ENCODE measurements at places on chromosomes 3 and 15.

DNA sequence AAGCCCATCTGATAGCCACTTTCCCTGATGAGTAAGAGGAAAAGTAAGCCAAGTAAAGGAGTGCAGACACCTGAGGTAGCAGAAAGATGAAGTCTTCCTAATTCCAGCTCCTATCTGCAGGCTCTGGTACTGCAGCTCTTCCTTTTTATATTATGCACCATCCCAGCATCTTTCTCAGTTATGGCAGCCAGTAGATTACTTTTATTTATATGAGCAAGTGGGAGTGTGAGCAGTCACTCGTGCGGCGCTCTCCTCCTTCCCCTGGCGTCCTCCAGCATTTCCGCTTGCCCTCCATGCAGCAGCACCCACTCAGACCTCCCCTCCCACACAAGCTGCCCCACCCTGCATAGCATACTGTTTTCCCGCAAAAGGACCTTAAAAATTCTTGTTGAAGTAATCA is 465.9 kb upstream of the DPPA4 start:
- no peak for DNase-seq

DNA sequence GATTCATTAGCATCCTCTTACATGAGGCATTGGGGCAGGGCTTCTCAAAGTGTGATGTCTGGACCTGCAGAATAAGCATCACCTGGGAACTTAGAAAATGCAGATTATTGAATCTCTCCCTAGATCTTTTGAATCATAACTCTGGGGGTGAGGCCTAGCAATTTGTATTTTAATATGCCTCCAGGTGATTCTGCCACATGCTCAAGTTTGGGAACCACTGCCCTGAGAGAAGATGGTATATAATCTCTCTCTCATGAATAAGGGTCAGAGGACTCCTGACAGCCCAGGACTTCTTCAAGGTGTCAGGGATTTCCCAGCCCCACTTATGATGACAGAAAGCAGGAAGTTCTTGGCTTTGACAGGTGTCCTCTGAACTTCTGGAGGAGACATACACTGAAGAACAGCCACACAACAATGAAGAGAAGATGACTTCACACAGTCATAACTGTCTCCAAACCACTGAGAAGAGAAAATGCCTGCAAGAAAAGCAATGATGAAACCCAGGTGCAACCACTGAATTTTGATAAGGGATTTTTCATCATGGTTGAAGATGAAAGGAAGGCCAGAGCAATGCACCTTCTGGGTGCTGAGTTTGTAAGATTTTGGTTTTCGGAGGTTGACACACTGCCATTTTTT is 211.9 kb upstream of the MRPL3 start:
- no peak for DNase-seq

GRCh38 chr3:161096771-161097367 is 8.3 kb downstream of the B3GALNT1 start:
- DNase-seq, result no peak

- no peak for DNase-seq
Measured at GRCh38 chr3:98584547-98584946, 8.9 kb downstream of the CPOX start.

DNA sequence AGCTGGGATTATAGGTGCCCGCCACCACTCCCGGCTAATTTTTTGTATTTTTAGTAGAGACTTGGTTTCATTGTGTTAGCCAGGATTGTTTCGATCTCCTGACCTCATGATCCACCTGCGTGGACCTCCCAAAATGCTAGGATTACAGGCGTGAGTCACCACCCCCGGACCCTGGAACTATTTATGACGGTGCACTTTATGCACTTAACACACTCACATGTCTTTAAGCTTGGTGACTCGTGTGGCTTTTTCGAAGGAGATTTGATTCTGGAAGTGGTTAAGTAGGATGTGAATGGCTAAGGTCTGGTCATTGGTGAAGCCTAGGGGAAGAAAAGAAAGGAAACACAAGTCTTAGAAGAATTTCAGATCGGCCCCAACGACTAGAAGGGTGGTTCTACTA is 20.3 kb downstream of the BBS4 start:
- DNase-seq, result no peak

GRCh38 chr15:100764778-100765466 is 114.7 kb upstream of the ALDH1A3 start:
- DNase-seq, result no peak

DNA sequence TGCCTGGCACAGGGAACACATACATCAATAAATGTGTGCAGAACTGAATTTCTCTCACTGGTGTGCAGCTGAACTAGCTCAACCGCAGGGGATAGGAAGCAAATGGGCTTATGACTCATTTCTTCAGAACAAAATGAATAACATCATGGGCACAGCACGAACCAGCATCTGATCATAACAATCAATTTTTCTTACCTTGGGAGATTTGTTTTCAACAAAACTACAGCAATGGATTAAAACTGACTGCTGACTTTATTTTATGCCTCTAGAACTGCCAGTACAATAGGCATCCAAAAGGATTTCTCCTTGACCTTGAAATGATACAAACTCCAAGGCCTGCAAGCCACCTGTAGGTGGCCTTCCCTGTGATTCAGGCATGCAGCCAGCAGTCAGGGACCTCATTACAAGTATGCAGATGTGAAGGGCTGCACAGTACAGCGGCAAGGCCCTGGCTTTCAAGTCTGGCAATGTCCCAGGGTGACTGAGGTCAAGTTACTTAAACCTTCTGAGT is 26.1 kb downstream of the TAMM41 start:
- no peak for DNase-seq

Measured in stimulated activated CD4-positive, alpha-beta T cell treated with anti-CD3 and anti-CD28 coated beads, Interleukin-4, amount 100 ng/mL, for 48 hours (primary cell).